ENCODE measurements at places on chromosomes 13 and 19.

- DNase-seq = no peak
These were observed 15.0 kb upstream of the SLC35E1 start for GRCh38 chr19:16586991-16587832.

DNA sequence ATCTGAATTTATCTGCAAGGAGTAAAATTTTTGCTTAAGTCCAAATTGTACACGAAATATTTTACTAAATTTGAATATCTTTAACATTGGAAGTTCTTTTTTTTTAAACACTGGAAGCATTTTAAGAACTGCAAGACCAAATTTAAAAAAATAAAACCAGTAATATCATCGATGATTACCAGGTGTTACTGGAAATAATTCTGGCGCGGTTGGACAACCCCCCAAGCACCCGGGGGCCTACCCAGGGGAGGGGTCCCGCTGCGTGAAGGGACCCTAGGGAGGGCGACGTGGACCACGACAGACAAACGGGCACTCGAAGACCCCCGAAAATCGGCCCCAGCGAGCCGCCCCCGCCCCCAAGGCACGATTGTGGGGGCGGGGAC is 12.6 kb upstream of the JSRP1 start:
- DNase-seq = no peak

DNA sequence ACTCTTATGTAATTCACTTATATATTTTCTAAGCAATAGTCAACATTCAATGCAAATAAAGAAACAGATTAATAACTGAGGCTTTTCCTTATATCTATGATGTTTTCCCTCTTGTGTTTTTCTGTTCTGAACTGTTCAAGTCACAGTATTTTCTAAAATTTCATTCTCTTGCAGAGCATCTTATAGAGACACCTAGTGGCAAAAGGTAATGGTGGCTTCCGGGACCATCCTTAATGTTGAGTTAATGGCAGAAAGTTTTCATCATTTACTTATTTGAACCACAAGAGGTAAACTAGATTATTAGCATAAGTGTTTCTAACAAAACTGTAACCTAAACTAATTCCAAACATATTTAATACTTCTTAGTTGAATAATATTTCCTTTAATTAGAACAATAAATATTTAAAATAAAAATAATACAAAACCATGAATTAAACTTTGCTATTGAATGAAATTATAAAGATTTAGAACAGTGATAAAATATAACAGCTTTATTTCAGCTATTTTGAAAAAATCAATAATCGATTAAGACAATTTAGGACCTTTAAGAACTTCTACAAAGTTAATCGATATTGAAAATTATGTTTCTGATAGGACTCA is 1.7 kb upstream of the SLITRK5 start:
- DNase-seq = no peak

DNA sequence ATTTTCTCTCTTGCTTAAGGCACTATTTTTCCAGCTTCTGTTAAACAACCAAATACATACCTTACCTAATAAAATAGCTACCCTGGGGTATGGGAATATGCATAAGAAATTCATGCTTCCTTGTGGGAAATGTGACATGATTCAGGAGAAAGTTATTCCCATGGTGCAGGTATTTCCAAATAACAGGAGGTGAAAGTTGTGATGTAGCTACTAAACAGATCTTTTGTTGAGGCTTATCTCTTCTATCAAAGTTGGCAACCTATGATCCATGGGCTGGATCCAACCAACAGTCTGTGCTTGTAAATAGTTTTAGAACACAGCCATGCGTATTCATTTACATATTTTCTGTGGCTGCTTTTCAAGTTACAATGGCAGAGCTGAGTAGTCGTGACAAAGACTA is 177.8 kb upstream of the NBEA start:
- no peak for DNase-seq

DNA sequence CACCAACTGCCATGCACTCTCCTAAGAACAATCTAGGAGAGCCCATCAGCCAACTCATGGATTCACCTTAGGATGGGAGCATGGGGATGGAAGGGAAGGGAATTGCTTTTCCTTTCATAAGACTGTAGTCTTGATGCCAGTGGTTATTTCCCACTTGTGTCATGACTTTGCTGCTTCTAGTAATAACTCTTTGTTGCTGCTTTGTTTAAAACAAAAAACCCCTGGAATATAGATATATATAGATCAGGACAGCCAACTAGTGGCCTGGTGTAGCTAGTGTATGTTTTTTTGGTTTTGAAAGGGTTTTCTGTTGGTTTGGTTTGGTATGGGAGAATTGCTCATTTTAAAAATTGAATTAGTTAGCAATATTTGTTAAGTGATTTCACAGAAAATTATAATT is 39.3 kb upstream of the KCTD4 start:
- no peak for DNase-seq

- DNase-seq = no peak
These were observed 1994.2 kb upstream of the PCDH20 start for GRCh38 chr13:63409791-63410351.

DNA sequence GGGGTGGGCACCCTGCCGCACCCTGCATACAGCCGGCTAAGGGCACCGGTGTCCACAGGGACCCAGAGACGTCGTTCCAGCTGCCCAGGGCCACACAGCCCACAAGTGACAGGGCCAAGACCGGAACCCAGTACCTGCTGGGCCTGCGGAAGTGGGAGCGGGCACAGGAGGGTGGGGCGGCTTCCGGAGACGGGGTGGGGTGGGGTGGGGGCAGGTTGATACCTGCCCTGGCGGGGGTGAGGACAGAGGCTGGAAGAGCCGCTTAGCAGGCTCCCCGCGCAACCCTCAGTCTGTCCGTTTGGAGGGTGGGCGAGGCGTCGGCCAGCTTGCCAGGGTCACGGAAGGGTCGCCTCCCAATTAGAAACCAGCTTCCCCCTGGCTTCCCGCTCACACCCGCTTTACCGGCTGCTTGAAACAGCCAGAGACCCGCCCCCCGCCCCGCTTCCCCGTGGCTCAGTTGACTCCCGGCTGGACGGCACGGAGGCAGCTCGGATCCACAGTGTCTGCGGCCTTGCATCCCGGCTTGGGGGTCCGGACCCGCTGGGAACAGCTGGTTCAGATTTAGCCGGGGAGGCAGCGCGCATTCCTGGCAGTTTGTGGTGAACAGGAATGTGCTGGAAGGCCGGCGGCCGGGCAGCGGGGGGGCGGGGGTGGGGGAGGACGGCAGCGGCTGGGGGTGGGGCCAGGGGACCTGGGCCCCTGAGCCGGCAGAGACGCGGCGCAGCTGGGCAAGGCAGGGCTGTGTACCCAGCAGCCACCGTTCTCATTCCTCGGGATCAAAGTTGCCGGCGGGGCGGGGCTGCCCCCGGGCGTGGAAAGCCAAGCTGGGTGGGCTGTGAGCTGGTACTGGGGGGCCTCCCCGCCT is 1.9 kb downstream of the CNN2 start:
- DNase-seq = no peak

- no peak for DNase-seq
These were observed 19.6 kb downstream of the TMEM150B start for GRCh38 chr19:55305491-55305890.

DNA sequence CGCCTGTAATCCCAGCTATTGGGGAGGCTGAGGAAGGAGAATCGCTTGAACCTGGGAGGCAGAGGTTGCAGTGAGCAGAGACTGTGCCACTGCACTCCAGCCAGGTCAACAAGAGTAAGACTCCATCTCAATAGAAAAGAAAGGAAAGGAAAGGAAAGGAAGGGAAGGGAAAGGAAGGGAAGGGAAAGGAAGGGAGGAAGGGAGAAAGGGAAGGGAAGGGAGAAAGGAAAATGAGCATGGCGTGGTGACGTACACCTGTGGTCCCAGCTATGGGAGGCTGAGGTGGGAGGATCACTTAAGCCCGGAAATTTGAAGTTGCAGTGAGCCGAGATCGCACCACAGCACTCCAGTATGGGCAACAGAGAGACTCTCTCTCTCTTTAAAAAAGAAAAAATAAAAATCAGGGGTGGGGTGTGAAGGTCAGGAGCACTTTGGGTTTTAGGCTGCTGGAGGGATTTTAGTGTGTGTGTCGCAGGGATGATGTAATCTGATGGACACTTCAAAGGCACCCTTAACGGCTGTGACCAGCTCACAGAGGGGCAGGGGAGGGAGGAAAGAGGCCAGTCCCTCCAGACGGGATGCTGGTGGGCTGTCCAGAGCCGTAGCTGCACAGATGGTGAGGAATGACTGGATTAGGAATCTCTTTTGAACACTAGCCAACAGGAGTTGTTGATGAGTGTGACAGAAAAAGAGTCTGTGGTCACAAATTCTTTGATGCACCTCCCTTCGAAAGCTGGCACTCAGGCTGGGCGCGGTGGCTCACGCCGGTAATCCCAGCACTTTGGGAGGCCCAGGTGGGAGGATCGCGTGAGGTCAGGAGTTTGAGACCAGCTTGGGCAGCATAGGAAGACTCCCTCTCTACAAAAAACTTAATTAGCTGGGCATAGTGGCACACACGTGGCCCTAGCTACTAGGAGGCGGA is 27.6 kb downstream of the TMPRSS9 start:
- no peak for DNase-seq

GRCh38 chr13:97267418-97268059 is 45.4 kb downstream of the MBNL2 start:
- DNase-seq = peak; percentile 48

GRCh38 chr19:38044267-38045111 is 137.5 kb downstream of the SIPA1L3 start:
- no peak for DNase-seq

DNA sequence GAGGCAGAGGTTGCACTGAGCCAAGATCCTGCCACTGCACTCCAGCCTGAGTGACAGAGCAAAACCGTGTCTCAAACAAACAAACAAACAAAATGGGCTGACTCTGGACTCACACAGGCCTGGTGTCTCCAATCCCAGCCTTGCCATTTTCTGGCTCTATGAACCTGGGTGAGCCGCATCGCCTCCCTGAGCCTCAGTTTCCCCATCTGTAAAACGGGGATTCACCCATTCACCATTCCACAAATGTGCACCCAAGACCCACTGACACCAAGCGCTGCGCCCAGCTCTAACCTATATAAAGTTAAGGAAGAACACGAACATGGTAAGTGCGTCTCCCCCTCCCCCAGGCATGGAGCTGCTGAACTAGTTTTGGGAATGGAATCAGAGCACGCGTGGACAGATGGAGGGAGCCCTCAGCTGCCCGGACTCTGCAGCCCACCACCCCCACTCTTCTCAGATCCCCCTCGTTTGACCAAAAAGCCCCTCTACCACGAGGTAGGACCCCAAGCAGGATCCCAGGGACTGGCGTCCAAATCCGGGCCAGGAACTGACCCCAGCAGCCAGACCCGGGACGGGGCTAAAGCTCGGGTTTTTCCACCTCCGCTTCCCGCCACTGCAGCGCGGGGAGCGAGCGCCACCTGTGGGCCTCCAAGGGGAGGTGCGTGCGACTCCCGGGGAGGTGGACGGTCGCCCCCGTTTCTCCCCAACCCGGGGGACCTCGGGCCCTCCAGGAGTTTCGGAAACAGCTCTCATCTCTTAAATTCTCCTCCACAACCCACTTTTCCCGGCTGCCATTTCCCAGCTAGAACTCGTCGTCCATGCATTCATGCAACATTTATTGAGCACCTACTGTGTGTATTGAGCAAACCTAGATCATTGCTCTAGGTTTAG is 33.0 kb upstream of the ADGRE5 start:
- no peak for DNase-seq

DNA sequence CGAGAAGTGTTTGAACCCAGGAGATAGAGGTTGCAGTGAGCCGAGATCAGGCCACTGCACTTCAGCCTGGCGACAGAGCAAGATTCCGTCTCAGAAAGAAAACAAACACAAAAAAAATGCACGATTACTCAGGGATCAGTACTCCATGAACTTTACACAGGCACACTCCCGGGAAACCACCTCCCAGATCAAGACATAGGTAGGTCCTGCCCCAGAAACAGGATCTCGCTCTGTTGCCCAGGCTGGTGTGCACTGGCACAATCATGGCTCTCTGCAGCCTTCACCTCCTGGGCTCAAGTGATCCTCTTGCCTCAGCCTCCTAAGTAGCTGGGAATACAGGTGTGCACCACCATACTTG is 11.2 kb downstream of the VASP start:
- DNase-seq = no peak

DNA sequence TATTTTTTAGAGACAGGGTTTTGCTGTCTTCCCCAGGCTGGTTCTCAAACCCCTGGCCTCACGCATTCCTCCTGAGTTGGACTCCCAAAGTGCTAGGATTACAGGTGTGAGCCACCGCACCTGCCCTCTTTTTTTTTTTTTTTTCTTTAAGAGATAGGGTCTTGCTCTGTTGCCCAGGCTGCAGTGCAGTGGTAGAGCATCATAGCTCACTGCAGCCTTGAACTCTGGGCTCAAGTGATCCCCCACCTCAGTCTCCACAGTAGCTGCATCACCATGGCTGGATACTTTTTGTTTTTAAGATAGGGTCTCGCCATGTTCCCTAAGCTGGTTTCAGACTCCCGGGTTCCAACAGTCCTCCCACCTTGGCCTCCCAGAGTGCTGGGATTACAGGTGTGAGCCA is 1.5 kb downstream of the KCNJ14 start:
- no peak for DNase-seq

DNA sequence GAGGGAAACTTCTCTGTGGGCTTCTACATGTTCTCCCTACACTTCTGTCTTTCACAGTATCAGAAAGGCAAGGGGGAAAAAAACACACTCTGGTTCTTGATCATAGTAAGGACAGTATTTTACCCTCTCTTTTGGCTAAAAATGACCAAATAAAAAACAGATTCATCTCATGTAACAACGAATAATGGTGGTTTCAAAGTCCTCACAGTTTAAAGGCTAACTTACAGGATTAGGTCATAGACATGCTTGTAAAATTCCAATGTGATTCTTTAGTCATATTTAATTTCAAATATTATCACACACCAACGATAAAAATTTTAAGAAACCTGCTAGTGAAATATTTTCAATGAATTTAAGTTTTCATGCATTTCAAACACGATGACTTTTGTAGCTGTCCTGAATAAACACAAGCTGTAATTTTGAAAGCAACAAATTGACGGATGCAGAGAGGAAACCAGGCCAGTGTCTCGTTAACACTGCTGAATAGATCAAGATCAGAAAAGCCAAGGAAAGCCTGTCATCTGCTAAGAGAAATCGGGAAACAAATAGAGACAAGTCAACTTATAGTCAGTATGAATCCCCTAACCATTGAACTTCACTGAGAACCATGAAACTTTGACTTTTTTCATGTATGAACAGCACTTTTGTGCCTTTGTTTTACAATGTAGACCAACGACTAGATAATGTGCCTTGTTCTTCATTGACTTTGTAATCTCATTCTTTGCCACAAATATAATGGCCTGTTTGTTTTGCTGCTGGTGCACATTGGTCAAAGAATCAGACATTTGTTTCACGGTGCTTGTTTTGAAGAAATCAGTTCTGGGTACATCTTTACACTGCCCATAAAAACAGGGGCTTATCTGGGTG is 22.0 kb downstream of the MBNL2 start:
- DNase-seq = no peak
